ENCODE measurements at places on chromosomes 16 and 17.

GRCh38 chr16:72786606-72787005, 261.3 kb downstream of the ZFHX3 start:
- DNase-seq = no peak

GRCh38 chr16:24174504-24174903, 81.6 kb upstream of the CACNG3 start:
- no peak for DNase-seq

DNA sequence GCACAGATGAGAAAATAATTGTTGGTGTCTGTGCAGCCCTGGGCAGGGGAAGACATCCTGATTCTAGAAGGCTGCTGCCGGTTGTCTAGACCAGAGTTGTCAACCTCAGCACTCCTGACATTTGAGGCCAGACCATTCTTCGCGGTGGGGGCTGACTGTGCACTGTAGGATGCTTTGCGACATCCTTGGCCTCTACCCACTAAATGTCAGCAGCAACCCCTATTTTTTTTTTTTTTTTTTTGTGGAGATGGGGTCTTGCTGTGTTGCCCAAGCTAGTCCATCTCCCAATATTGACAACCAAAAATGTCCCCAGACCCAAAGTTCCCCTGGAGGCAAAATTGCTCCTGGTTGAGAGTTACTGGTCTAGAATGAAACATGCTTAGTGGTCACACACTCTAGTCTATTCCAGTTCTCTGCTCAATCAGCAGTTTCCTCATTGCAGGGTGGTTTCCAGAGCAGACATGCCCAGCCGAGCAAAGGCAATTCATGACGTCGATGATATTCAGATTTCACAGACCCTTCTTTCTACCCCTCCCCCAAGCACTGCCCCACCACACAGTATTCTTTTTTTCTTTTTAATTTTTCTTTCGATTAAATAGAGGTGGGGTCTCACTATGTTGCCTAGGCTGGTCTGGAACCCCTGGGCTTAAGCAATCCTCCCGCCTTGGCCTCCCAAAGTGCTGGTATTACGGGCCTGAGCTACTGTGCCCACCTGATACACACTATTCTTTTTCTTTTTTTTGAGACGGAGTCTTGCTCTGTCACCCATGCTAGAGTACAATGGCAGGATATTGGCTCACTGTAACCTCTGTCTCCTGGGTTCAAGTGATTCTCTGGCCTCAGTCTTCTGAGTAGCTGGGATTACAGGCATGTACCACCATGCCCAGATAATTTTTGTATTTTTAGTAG, 9.0 kb downstream of the C17orf99 start:
- DNase-seq = no peak

GRCh38 chr16:81524382-81524781, 79.8 kb downstream of the CMIP start:
- DNase-seq = no peak

DNA sequence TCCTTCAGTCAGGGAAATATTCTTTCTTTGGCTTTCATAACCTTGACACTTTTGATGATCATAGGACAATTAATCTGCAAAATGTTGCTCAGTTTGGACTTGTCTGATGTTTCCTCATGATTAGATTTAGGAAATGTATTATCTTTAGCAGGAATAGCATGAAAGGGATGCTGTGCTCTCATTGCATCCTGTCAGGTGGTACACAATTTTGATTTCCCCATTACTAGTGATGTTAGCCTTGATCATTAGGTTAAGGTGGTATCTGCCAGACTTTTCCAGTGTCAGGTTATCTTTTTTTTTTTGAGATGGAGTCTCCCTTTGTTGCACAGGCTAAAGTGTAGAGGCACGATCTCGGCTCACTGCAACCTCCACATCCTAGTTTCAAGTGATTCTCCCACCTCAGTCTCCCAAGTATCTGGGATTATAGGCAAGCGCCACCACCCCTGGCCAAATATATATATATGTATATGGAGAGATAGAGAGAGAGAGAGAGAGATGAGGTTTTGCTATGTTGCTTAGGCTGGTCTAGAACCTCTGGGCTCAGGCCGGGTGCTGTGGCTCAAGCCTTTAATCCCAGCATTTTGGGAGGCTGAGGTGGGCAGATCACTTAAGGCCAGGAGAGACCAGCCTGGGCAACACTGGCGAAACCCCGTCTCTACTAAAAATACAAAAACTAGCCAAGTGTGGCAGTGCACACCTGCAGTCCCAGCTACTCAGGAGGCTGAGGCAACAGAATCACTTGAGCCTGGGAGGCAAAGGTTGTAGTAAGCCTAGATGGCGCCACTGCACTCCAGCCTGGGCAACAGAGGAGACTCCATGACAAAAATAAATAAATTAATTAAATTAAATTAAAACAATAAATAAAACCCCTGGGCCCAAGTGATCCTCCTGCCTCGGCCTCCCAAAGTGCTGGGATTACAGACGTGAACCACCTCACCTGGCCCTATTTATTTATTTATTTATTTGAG, 15.8 kb upstream of the CAVIN1 start:
- peak; percentile 65 for DNase-seq

DNA sequence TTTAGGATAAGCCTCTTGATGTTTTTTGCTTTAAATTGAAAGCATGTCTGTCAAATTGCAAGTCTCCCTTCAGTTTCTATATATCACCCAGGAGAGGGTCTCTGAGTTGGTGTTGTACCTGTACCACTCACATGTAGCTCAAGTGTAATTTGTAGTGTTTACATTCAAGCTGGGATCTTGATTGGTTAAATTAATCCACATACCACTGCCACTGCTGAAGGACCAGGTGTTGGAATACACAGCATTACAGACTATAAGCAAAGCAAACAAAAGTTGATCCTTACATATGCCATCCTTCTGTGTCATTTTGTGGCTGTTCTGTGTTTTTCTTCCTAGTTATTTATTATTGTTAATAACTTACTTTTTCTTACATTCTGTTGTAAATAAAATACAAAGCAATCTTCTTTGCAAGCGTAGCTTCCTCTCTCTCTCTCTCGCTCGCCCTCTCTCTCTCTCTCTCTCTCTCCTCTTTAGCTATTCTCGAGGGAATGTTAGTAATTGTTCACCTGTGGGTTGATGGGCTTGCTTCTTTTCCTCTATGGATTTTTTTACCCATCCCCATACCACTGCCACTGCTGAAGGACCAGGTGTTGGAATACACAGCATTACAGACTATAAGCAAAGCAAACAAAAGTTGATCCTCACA, 20.8 kb upstream of the NOL11 start:
- DNase-seq = no peak

GRCh38 chr16:11140466-11140865, 115.5 kb downstream of the SOCS1 start:
- DNase-seq = no peak

DNA sequence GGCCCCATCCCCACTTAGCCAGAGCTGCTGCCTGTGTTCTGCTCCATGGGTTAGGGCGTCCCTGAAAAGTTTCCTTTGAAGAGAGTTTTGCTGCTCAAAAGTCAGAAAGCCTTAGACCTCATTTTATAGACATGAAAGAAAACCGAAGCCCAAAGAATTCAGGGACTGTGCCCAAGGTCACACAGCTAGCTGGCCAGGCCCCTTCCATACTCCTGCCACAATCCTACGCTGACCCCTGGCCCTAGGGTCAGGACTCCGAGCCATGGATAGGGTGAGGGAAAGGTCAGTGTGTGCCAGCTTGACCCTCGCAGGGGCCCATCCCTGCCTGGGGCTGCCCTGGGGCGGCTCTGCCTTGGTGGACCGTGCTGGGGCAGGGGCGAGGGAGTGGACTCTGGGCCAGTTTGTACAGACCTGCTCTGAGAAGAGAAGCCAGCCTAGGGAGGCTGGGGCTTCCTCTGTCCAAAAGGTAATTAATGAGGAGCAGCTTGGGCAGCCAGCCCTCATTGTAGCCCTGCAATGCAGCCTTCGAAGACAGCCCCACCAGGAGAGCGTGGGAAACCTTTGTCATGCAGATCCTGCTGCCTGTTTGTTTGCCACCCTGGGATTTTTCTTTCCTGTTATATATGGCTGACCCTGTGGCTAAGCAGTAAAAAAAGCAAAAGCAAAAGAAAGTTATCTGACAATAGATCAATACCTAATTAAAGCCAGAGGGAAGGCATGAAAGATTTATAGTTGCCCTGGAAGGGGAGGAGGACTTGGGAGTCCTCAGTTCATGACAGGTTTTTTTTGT, 37.4 kb downstream of the RHBDL3 start:
- no peak for DNase-seq

DNA sequence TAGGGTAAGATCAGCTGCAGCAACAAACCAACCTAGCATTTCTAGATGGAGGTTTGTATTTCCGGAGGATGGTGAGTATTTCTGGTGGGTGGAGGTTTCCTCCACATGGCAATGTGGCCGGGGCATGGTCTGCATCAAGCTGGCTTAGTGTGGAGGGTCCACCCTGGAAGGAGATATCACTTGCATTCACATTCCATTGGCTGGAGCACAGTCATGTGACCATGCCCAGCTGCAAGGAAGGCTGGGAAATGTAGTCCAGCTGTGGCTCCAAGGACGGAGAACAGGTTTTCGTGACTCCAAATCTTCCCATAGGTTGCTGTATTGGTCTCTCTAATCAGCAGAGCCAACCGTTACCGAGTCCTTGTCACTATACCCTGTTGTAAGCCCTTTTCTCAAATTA, 68.7 kb downstream of the RAI1 start:
- peak; percentile 46 for DNase-seq

- no peak for DNase-seq
Observed at GRCh38 chr17:69602972-69603371, 188.5 kb downstream of the MAP2K6 start.

DNA sequence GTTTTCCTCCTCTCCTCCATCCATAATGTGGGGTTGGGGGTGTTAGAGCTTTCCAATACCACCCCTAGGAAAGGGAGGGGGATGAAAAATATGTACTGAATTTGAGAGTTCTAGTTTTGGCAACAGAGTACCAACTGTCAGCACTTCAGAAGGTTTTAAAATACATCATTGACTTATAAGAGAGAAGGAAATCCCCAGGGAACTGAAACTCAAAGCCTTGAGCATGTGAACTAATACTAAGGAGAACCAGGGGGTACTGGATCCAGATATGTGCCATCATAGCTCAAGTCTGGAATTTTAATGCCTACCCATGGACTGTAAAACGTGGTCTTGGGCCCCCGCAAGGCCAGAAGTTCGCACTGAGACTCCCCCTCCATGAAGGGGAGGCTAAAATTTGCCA, 15.8 kb downstream of the CACNG5 start:
- DNase-seq = no peak

DNA sequence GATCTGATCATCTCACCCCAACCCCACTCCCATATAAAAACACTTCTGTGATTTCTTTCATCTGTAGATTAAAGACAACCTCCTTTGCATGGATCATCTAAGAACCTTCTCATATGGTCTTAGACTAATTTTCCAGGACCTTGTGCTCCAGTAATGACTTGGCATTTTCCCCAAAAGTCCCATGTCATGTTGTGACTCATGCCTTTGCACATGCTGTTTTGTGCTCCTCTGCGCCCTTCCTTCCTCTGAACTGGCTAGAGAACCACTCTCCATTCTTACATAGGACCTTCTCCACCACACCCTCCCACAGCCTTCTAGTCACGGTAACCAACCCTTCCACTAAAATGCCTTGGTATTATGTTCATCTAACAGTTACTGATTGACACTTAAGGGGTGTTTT, 99.5 kb upstream of the AXIN2 start:
- DNase-seq = no peak

DNA sequence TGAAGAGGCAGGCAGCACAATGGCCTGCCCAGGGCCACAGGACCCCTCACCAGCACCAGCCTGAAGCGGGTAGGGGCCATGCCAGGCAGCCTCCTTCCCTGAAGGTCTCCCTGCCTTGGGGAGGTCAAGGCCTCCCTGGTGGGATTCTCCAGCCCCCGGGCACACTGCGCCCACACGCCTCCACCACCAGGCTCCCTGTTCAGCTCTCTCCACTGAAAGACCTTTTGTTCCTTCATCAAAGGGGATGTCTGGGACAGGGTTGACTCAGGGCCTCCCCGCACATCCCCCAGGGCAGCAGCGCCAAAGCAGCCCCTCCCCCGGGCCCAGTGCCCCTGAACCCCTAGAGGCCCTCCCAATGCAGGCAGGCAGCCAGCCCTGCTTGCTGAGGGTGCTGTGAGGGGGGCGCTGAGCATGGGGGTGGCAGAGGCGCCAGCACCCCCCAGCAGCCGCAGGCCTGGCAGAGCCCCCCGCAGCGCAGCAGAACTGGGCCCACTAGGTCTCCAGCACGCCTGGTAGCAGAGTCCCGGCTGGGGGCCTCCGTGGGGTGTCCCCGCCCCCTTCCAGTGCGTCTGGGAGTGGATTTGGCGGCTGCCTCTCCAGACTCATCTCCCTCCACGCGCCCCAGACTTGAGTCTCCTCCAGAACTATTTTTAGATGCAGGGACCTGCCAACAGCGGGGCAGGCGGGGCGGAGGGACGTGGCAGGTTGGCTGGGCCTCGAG, 13.1 kb downstream of the BCAR1 start:
- no peak for DNase-seq

GRCh38 chr16:15975172-15975571, 25.8 kb downstream of the ABCC1 start:
- DNase-seq = no peak

- peak; percentile 91 for DNase-seq
Observed at GRCh38 chr17:7557775-7558543, 591 bp upstream of the TNFSF13 start.

DNA sequence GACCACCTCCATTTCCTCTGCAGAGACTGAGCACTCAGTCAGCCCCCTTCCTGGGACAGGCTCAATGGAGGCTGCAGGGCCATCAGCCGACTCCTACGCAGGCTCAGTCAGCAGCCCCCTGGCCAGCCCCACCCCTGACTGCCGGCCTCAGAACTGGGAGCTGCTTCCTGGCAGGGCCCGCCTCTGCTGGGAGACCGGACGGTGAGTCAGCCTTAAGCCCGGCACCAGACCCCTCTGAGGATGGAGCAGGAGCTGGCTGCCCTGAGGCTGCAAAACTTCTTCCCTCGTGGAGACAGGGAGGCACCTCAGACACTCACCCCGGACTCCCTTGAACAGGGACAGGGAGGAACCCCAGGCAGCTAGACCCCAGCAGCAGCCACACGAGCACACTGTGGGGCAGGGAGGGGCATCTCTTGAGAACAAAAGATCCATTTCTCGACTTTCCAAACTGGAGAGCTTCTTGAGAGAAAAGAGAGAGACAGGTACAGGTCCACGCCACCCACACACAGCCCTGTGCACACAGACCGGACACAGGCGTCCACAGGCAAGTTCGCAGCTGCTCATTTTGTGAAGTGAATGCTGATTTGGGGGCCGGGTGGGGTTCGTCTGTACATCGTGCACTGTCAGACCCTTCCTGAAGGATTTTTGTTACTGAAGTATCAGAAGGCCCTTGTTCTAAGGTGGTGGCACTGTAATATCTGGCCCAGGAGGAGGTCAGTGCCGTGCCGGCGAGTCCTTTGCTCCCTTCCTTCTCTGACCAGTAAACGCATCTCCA, 1.3 kb upstream of the TUBB3 start:
- no peak for DNase-seq

GRCh38 chr16:82882982-82883835, 256.4 kb downstream of the CDH13 start:
- DNase-seq = no peak

DNA sequence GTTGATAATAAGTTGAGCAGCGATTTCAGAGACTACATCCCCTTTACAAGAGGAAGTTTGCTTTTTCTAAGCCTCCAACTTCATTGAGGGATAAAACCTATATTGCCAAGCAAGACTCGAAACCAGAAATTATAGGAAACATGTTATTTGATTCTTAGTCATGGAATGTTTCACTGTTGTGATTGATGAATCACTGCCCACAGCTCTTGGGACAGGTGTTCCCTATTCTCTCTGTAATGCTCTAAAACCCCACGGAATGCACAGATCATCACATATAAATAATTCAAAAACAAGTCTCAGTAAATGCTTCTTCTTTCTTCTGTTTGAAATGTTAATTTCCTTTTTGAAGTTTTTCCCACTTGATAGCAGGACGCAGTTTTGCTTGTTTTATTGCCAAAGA, 809.5 kb upstream of the GOT2 start:
- DNase-seq = no peak
